ENCODE measurements at places on chromosomes 3 and 15. TPM values are rescaled to one million over a fixed set of nuclear protein-coding genes. Genes with fewer than 3 reads are reported as not detected.

GRCh38 chr3:136211547-136211946 lies 15.4 kb upstream of the MSL2 start:
- no peak for DNase-seq

DNA sequence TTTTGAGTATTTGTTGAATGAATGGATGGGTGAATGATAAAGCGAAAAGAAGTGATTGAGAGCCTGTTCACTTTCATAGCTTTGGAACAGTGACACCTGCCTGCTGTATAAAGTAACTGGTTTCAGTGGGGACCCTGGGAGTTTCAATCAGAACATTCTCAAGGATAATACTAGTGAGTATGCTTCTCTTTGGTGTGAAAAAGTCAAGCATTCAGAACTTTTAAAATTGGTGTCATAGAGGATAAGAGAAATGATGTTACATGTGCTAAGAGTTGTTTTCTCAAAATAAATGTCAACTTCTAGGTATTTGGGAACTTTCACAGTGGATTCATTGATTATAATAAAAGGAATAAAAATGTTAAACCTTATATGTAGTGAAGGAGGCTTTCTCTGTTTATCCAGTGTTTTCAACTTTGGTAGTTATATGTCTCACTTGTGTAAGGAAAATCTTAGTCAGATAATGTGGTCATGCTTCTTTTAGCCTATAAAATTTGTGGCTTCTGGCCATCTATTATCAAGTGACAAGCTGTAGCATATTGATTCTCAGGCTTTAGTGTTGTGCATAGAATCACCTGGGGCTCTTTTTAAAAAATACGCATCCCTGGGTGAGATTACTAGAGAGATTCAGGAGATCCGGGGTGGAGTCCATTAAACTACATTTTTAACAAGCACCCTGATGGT lies 11.9 kb downstream of the LRCH3 start:
- no peak for DNase-seq

DNA sequence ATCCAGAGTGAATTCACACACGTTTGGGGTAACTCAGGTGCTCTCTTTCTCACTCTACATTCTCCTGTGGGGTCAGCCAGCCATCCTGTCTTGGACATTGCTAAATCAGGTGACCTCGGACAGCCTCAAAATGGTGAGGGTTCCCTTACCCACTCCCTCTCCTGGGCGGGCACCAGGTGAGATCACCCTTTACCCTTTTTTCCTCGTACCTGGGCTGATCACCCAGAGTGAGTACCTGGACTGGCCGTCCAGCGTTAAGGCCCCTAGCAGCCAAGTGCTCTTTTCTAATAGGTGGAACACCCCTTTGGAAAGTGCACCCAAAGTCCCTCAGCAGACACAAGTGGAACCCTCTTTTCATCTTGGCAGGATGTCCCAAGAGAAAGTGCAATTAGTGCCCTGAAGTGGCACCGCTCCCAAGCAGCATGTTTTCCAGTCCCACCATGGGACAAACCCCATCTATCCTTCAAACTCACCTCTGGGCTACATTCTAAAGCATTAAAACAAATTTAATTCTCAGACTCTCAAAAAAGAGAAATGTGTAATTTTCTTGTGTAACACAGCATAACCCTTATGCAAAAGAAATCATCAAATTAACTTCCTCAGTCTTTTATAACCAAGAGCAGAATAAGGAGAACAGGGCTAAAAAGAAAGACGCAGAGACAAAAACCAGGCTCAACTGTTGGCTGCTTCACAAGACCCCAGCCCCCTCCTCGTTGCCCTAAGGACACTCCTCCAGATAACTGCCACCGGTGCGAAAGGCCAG lies 20.7 kb downstream of the TRANK1 start:
- no peak for DNase-seq

DNA sequence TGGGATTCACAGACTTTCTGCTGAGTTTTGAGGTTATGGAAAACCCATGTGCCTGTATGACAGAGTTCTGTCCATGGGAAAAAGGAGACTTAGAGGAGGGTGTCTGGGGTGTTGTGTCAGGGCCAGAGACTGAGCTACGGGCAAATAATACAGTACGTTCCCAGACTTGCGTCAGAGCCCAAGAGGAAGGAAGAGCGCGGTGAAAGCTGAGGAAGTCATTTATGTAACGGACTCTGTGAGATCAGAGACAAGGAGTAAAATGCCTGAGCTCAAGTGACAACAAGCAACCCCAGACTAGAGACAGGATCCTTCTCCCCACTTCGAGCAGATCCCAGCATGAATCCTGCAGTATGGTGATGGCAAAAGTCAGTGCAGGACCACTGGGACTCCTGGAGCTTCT lies 368.6 kb upstream of the MCTP2 start:
- peak; percentile 1 for DNase-seq

- no peak for DNase-seq
Measured at GRCh38 chr3:125382298-125382697, 7.2 kb upstream of the ZNF148 start.

GRCh38 chr3:18127174-18127858 lies 297.8 kb downstream of the SATB1 start:
- DNase-seq = no peak

DNA sequence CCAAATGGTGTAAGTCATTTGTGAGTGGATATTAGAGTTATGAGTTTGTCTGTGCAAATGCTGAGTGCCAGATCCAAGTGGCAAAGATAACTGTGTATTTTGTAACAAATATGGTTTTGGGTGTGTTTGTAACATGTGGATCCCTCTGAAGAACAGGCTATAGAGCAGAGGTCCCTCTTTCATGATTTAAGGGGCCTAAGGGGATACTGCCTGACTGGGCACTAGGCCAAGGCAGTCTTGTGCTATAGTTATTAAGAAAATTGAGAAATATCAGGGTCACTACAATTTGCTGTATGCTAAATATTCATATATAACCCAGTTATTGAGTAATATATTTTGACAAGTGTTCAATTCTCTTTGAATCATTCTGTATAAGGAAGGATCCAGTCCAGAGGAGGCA lies 555.6 kb upstream of the RGMA start:
- no peak for DNase-seq

The PATL2 gene
- 35.7 TPM for total RNA-seq

All from CD8-positive, alpha-beta T cell (primary cell).